Hematopoietic multipotent progenitor cell treated with erythropoietin and hydrocortisone succinate and interleukin-3 and kit ligand, for 17 days (in vitro differentiated cells): ENCODE measurements at places on chromosomes 4 and X.

DNA sequence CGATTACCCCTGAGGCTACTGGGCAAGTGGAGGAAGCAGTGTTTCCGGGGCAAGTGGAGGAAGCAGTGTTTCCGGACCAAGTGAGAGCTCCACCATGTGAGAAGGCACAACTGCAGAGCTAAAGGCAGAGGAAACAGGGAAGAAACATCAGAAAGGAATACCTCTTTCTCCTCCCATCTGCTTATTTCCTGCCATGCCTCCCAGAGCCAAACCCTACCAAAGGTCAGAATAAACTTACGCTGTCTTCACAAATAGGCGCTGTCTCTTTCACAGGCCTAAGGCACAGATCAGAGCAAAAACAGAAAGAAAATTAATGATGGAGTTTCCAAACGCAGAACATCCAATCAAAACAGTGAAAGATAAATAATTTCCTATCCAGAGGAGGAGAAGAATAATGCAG is 153.0 kb downstream of the ATOH1 start:
- no peak for DNase-seq

DNA sequence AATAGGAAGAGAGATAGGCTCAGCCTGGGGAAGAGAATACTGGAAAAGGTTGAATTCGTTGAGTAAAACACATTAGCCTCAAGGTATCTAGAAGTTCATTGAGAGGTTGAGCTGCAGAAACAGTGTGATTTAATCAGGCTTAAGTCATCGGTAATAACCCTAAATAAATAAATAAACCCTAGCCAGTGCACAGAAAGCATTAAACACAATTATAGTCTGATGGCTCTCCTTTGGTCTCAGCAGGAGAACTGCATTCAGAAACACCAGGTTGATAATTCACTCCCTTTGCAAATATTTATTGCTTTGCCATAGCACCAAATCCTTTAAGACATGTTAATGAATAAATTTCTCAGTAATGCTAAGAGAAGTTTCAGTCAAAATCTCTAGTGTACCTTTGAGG is 9.6 kb downstream of the DCX start:
- no peak for DNase-seq

GRCh38 chr4:77931452-77932135 is 69.0 kb downstream of the MRPL1 start:
- DNase-seq, result no peak

- no peak for DNase-seq
These were observed 8.2 kb upstream of the GPR78 start for GRCh38 chr4:8571702-8572685.

- peak; percentile 49 for DNase-seq
These were observed 121.6 kb downstream of the RASL11B start for GRCh38 chr4:52983563-52984303.

GRCh38 chr4:60400593-60400992 is 799.5 kb upstream of the ADGRL3 start:
- DNase-seq, result no peak

DNA sequence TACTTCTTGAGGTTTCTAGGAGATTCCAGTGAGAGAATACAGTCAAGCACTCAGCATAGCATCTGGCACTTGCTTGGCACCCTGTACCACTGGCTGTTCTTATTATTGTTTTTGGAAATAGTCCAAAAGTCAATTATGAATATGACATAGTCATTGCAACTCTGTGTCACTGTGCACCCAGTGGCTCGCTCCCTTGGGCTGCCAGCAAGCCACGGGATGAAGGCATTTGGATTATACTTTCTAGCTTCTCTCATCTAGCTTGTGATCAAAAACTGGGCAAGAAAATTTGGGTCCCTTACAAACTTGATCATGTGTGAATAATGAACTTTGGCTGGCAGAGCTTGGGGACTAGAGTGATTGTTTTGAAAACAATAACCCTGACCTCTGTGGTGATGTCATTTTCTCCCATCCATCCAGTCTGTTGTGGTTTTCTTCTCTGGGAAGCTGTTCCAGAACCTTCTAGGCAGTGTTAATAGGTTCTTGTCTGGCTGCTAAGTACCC is 32.7 kb upstream of the LIMCH1 start:
- DNase-seq, result no peak

GRCh38 chrX:118528071-118528737 is 32.6 kb downstream of the DOCK11 start:
- no peak for DNase-seq

GRCh38 chr4:112859456-112860184 is 189.8 kb upstream of the ANK2 start:
- no peak for DNase-seq

- DNase-seq, result no peak
These were observed 218.9 kb downstream of the OR13H1 start for GRCh38 chrX:131762802-131763234.

GRCh38 chr4:3526456-3526855 is 5.8 kb downstream of the LRPAP1 start:
- DNase-seq, result no peak

- no peak for DNase-seq
These were observed 521.8 kb upstream of the AGA start for GRCh38 chr4:177964061-177964460.

GRCh38 chr4:159224408-159224807 is 121.5 kb downstream of the RAPGEF2 start:
- no peak for DNase-seq

DNA sequence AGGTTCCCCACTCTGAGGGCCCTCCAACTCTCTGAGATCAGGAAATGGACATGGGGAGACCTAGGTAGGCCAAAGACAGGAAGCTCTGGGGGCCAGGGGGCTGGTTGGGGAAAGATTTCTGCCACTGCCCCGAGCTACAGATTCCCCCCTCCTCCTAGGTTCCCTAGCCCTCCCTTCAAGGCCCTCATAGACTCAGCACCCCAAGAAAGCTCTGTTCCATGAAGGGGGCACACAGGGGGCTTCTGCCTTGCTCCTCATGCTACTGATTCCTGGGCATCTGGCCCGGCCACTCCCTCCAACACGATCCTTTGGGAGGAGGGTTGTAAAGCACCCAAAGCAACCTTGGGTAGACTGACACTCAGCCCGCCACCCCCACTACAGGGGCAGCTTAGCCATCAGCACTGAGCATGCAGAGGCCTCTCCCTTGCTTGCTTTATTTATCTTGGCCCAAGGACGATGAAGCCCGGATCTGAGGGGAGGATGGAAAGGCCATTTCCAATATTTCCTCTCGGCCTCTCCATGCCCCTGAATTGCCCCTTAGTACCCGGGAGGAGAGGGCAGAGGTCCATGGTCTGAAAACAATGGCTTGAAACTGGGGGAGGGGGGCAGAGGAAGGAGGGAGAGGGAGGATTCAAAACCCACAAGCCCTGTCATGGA is 146.7 kb downstream of the PJA1 start:
- no peak for DNase-seq

- no peak for DNase-seq
These were observed 71.0 kb downstream of the SNCA start for GRCh38 chr4:89765966-89766365.

GRCh38 chr4:26758899-26759298 is 101.7 kb upstream of the STIM2 start:
- DNase-seq, result no peak

GRCh38 chr4:105887508-105887907 is 7.8 kb upstream of the NPNT start:
- DNase-seq, result no peak

- DNase-seq, result no peak
These were observed 66.3 kb downstream of the DCUN1D4 start for GRCh38 chr4:51909236-51909703.

DNA sequence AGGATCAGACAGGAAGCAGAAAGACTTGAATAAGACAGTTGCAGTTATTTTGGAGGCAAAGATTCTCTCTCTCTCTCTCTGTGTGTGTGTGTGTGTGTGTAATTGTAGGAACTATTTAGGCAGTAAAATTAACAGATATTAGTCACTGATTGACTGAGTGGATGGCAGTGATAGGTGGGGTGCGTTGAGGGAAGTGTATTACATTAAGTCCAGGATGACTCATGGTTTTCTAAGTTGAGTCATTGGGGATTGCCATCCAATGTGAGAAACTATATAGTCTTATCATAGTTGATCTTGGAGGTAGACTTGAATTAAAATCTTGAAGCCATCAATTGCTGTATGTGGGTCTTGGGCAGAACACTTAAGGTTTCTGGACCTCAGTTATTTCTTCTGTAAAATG is 75.4 kb downstream of the AR start:
- DNase-seq, result no peak

DNA sequence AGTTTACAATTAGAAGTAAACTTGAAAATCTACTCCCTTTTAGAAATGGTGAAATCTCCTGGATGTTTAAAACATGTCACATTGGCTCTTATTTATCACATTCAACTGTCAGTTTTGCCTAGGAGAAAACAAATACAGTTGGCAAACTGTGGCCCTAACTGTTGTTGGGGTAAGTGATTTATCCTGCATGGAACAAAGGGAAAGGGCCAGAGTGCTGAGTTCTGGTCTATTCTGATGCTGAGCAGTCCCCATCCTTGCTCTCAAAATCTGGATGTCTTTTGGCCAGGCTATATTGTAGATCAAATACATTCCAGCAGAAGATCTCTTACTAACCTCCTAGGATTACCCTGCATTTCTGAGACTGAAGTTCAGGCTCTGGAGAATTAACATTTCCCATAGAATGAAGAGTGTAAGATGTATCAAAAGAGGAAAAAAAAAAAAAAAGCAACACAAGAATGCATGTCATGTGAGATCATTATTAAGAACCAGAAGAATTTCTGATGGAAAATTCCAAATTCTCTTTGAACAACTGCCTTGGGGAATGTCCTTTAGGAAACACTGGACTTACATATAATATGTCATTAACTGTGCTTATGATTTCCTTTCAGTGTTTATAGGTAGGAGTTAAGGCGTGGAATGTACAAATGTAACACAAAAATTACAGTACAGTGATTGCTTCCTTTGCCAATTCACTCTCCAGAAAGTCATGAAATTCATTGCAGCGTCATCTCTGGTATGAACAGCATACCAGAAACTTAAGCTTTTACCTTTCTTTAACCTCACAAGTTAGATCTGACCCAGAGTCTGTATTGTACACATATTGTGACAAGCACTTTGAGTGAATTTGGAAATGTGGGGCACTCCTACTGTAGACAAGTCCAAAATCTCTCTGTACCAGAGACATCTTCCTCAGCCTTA is 1012.5 kb upstream of the LCORL start:
- DNase-seq, result no peak

- DNase-seq, result no peak
These were observed 45.4 kb downstream of the CC2D2A start for GRCh38 chr4:15515106-15515505.

DNA sequence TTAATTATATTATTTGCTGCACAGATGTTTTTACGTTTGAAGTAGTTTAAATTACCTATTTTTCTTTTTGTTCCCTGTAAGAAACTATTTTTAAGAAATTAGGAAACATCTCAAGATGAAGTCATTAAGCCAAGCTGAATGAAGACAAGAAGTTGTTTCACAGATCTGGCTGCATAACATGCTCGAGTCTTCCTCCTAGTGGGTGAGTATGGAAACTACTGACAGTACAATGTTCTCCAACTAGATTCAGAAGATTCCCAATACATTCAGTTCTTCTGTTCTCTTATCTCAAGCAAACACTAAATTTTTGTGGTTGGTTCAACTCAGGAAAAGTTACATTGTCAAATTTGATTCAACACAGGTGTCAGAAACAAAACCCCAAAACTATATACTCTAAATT is 256.8 kb upstream of the VCX start:
- no peak for DNase-seq
